ENCODE measurements at places on chromosomes 2 and 18. TPM values are rescaled to one million over a fixed set of nuclear protein-coding genes. Genes with fewer than 3 reads are reported as not detected.

CCDC68 gene
- polyA plus RNA-seq = 8.7 TPM

GRCh38 chr2:29719639-29720038, 201.7 kb downstream of the ALK start:
- no peak for DNase-seq

GRCh38 chr18:64100116-64100922, 48.6 kb downstream of the LINC00305 start:
- DNase-seq = peak; percentile 58

- DNase-seq = no peak
These were observed 5.5 kb downstream of the LPIN2 start for GRCh38 chr18:3007491-3007890.

DNA sequence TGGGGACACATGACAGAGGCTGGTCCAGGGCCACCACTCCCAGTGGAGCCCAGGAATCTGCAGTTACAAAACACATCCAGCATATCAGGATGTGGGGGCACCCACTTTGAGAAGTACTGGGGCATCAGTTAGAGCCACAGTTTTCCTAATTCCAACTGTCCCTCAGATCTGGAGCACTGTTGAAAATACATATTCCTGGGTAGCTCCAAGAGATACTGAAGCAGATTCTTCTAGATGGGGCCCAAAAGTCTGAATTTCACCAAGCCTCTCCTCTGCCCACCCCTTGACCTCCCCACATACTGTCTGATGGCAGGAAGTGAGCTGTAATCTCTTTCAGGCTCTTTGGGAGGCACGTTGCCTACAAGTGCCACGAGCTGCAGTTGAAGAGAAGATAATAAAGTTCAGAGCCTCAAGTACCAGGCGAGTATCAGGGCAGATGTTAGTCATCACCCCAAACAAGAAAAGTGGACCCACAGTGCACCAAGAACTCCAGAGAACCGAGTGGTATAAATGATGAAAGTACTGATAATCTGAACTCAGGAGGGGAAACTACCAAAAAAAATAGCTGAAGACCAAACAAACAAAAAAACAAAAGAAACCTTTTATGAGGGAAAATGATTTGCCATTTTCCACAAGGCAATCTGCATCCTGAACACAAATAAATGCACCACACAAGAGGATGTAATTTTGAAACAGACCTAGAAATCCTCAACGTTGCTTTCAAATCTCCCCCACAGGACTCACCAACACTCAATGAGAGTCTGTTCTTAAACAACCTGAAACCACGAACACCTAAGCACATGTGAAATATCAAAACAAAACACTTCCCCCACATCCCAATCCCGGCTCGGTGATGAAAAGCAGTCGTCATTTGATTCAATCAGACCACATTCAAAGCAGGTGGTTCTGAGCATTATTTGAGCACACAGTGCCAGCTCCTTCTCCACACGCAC, 98.7 kb downstream of the TCF4 start:
- no peak for DNase-seq

GRCh38 chr2:197839327-197839726, 34.9 kb downstream of the PLCL1 start:
- DNase-seq = no peak

Measured in renal pelvis (tissue), 12 donors.